ENCODE measurements at places on chromosomes 3 and 15. TPM values are rescaled to one million over a fixed set of nuclear protein-coding genes. Genes with fewer than 3 reads are reported as not detected.

ABI3BP gene
- total RNA-seq: 156 TPM

SPSB4 gene
- not detected for total RNA-seq

ATP13A4 gene
- total RNA-seq: 5.9 TPM

SPTSSB gene
- total RNA-seq: 1.5 TPM

RFTN1 gene
- total RNA-seq: 32.0 TPM

WDR93 gene
- total RNA-seq: 1.5 TPM

- no peak for DNase-seq
Measured at GRCh38 chr15:93170329-93170728, 81.3 kb upstream of the RGMA start.

- DNase-seq: no peak
Measured at GRCh38 chr3:144810160-144810559, 838.5 kb downstream of the DIPK2A start.

DNA sequence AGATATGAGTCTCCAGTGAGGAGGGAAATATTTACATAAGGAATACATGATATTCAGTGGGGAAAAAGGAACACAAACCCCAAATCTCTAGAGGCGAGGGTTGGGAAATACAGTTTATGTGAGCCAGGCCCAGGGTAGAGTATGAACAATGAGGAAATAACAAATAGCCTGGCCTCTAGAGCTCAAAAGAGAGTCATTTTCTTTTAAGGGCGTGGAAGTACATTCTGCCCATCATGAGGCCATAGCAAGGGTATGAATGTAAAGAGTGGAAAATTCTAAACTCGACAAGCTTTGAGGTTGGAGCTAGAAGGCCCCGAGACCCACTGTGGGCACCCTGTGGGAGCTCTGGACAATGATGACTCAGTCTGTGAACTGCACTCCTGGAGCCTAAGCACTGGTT lies 27.8 kb upstream of the IGF2BP2 start:
- no peak for DNase-seq
